ENCODE measurements at places on chromosomes 6 and 20.

DNA sequence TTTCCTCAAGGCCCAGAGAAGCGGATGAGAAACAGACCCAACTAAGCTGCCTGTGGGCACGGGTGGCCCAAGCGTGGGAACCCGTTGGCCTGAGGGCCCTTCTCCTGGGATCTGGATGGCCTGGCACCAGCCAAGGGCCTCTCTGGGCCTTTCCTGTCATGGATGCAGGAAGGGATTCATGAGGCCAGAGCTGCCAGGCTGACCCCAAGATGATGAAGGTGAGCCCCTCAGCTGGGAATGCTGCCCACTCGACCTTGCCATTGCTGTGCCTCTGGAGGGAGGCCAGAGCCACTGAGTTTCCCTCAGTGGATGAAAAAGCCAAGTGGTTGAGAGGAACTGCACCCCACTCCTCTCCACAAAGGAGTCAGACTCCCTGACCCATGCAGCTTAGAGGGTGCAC lies 171.2 kb downstream of the VEGFA start:
- DNase-seq, result no peak

DNA sequence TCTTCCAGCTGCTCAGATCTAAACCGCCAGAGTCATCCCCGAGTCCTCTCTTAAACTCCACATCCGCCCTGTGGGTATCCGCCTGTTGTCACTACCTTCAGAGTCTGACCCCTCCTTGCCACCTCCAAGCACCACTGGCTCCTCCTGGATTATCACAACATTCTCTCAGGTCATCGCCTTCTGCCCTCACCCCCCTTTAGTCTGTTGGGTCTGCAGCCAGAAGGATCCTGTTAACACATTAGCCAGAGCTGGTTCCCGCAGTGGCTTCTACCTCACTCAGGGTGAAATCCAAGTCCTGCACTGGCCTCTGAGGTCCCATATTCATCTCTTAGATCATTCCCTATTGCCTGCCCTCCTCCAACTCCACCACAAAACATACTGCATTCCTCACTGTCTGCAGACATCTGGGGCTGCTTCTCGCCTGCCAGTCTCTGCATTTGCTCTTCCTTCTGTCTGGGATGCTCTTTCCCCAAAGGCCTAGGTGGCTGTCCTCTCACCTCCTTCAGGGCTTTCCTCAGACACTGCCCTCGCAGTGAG lies 34.1 kb downstream of the TNXB start:
- DNase-seq, result no peak

- DNase-seq, result no peak
These were observed 140.8 kb upstream of the ARMC2 start for GRCh38 chr6:108707328-108707976.

DNA sequence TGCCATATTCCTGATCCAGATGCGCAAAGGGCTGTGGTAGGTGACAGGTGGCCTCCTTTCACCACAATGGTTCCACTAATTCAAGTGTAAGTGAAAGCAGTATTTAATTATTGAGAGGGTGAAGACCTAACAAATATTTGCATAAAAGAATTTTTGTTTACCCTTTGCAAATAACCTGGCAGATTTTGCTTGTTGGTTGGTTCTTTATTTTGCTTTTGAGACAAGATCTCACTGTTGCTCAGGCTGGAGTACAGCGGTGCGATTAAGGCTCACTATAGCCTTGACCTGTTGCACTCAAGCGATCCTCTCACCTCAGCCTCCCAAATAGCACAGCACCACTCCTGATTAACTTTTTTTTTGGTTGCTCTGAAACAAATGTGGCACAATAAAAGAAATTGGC lies 49.2 kb downstream of the PCNA start:
- no peak for DNase-seq

DNA sequence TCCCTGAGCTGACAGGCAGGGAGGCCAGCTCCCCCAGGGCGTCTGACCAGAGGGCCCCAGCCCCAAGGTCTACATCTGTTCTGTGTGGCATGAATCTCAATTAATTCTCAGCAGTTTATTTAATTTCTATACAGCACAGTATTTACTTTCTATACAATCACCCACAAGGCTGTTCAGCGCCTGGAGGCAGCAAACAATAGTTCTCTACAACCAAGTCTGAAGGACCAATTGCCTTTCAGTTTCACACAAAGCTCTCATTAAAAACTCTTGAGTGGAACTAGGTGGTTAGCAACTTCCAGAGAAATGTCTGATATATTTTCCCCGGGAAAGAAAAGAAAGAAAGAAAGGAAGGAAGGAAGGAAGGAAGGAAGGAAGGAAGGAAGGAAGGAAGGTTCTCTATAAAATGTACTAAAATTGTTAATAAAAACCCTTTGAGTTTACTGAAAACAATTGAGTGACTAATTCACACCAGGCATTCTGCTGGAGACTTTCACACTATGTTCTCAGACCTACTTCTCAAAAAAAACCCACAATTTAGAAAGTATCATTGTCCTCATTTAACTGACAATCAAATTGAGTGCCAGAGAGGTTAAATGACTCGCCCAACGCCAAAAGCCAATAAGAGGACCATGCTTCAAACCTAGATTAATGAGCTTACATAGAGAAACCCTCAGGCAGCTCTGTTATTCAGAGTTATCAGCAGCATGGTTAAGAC lies 62.5 kb downstream of the METTL24 start:
- DNase-seq, result no peak

- DNase-seq, result no peak
These were observed 109.5 kb upstream of the NFATC2 start for GRCh38 chr20:51651921-51652549.

DNA sequence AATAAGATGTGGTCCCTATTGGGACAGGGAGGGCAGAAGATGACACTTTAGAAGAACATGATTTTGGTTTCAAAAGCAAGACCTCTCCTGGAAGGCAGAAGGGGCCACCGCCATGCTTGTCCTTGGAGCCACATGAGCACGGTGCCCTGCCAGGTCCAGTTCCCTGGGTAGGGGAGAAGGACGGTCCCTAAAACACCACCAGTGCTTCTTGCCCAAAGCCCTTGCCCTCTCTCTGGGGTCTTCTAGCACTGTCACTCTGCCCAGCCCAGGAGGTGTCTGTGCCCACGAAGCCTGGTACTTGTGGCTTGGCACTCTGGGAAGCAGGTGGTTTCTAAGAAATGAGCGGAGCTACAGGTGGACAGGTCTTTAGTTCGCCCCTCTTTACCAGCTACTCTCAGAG lies 46.0 kb downstream of the PLCG1 start:
- DNase-seq, result no peak
